ENCODE measurements at places on chromosomes 4 and X.
A peak's percentile ranks its signal among the peaks of the same experiment; 100 is the strongest.

DNA sequence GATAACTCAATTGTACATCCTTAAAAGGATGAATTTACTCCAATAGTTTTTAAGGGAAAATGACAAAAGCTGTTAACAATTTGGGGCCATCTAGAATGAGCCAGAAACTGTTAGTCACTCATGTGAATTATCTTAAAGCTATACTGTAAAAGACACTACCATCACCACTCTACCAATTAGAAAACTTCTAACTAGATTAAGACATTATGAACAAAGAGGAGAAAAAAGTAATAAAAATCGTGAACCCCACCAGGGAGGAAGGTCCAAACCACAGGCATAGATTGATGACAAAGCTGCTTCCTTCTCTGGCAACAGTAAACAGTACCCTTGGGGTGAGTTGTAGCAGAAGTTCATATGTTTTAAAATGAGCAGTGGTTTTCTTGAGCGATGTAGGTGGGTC, 106.1 kb downstream of the PDGFC start:
- no peak for DNase-seq

GRCh38 chr4:173516621-173517524, 13.2 kb downstream of the HAND2 start:
- DNase-seq: no peak

DNA sequence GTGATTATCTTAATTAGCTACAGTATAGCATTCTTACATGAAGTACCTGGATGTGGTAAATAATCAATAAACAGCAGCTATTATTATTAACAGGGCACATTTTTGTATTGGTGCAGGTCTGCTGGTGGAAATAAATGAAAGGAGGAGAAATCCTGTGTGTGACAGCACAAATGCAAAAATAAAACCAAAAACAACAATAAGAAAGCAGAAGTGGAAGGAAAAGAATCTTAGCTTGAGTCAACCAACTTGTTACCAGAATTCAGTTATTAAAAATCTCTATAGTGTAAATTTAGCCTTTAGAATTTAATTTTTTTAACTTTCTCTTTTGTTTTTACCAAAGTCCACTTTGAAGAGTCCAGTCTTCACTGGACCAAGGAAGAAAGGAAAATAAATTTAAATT, 63.1 kb upstream of the LSM6 start:
- DNase-seq: no peak

- no peak for DNase-seq
These were observed 63.4 kb downstream of the F11 start for GRCh38 chr4:186329372-186329771.

- peak; percentile 40 for DNase-seq
These were observed 14.5 kb upstream of the FGG start for GRCh38 chr4:154626793-154627484.

GRCh38 chrX:78029663-78030062, 60.2 kb upstream of the PGAM4 start:
- DNase-seq: peak; percentile 2

GRCh38 chrX:39361736-39362135, 560.5 kb downstream of the MID1IP1 start:
- no peak for DNase-seq

DNA sequence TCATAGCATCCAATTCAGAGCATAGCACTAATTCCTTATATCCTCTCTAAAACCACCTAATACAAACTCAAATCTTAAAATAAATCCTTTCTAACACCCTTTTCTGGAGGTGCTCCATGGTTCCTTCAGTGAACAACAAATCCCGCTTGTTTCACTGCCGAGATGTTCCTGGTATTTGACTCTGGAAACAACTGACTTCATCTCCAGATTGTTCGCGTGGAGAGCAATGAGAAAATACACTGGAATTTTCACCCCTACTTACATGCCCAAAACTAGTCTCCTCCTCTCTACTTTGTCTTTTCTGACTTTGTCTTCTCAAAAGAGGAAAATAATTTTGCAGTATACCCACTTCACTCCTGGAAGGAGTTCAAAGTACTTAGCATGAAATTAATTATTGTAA, 129.0 kb downstream of the PLS3 start:
- DNase-seq: no peak

GRCh38 chr4:155143512-155143911, 64.9 kb upstream of the NPY2R start:
- DNase-seq: no peak

DNA sequence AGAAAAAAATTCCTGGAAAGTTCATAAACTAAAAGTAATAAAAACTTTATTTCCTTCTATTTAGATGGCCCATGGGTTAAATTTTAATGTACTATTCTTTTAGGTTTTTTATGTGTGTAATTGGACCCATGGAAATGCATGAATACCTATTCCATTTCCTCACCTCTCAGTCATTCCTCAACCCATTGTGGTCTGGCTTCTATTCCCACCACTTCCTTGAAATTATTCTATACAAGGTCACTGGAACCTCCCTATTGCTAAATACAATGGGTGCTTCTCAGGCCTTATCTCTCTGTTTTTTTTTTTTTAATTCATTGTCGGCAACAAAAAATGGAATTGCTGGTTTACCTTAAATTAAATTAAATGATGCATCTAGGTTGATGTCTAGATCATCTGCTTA, 17.2 kb downstream of the SLC39A8 start:
- peak; percentile 85 for DNase-seq

- DNase-seq: no peak
These were observed 23.8 kb upstream of the CXorf38 start for GRCh38 chrX:40671126-40671525.

DNA sequence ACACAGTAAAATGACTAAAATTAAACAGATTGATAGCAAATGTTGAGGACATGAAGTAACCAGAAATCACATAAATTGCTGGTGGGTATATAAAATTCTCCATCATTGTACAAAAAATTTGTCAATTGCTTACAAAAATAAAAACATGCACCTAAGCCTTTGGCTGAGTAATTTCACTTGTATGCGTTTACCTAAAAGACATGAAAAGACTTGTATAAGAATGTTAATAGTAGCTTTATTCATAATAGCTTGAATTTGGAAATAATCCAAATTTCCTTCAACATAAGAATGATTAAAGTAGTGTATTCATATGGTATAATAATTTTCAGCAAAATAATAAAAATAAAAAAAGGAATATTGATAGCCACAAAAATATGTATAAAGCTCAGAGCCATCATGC, 37.7 kb downstream of the PDHA2 start:
- DNase-seq: no peak

DNA sequence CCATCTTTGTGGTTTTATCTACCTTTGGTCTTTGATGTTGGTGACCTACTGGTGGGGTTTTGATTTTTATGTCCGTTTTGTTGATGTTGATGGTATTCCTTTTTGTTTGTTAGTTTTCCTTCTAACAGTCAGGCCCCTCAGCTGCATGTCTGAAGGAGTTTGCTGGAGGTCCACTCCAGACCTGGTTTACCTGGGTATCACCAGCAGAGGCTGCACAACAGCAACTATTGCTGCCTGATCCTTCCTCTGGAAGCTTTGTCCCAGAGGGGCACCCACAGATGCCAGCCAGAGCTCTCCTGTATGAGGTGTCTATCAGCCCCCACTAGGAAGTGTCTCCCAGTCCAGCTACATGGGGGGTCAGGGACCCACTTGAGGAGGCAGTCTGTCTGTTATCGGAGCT, 199.3 kb upstream of the WDFY3 start:
- DNase-seq: no peak

DNA sequence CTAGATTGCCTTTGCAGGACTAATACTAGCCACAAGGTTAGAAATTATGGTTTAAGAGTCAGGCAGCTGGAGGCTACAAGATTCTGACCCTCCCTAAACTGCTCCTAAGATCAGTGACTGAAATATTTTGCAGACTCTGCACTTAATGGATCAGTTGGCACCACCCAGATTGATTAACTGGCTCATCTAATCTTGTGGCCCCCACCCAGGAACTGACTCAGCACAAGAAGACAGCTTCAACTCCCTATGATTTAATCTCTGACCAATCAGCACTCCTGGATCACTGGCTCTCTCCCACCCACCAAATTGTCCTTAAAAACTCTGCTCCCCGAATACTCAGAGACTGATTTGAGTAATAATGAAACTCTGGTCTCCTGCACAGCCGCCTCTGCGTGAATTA, 145.4 kb upstream of the LCORL start:
- no peak for DNase-seq

DNA sequence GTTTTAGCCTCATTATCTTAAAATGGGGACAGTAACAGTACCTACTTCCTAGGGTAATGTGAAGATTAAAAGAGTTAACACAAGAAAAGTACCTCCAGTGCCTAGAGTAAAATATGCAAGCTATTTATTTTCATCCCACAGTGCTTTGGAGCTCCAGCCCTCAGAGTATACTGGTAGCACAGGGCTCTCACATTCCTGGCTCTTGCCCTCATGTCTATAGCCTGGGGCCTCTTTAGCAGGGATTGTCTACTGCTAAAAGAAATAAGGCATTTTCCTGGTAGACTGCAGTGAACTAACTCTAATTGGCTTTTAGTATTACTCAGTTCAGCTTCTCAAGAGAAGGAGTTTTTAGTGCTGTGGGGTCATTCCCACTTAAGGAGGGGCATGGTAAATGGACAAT, 60.8 kb downstream of the RRAGB start:
- DNase-seq: peak; percentile 36

DNA sequence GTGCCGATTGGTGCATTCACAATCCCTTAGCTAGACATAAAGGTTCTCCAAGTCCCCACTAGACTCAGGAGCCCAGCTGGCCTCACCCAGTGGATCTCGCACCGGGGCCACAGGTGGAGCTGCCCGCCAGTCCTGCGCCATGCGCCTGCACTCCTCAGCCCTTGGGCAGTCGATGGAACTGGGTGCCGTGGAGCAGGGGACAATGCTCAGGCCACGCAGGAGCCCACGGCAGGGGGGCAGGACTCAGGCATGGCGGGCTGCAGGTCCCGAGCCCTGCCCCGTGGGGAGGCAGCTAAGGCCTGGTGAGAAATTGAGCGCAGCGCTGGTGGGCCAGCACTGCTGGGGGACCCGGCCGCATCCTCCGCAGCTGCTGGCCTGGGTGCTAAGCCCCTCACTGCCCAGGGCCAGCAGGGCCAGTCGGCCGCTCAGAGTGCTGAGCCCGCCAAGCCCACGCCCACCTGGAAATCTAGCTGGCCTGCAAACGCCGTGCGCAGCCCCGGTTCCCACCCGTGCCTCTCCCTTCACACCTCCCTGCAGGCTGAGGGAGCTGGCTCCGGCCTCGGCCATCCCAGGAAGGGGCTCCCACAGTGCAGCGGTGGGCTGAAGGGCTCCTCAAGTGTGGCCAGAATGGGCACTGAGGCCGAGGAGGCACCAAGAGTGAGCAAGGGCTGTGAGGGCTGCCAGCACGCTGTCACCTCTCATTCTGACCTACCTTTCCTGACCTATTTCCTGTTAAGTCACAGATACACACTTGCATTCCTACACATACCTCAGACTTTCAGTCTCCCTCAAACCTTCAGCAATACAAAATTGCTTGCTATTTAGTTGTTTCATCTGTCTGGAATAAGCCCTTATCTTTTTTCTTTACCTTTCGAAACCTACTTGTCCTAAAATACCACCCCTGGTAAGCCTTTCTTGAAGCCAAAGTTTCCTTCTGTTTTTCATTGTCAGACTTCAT, 20.7 kb downstream of the UBE2K start:
- no peak for DNase-seq

GRCh38 chr4:185889585-185889984, 77.6 kb upstream of the SORBS2 start:
- DNase-seq: no peak

- peak; percentile 70 for DNase-seq
These were observed 100.8 kb downstream of the SPIN4 start for GRCh38 chrX:63250253-63250868.

DNA sequence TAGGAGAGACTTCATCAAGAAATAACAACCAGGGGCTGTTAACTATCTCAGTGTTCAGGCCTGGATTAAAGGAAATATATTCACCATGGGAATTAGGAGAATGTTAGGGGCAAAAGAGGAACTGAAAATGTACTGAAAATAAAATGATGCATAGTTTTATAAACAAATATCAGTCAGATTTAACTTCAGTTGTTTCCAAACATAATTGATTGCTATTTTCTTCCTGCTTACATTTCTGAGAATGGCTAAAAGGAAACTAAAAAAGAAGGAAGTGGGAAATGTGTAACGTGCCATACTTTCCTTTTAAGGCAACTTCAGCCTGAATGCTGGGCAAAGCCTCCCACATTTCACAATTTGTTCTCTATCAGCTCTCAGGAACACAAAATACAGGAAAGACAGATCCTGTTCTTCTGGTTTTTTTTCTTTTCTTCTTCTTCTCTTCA, 178.1 kb downstream of the MAML3 start:
- peak; percentile 67 for DNase-seq

GRCh38 chr4:120830204-120830603, 92.3 kb downstream of the PRDM5 start:
- DNase-seq: no peak

- DNase-seq: no peak
These were observed 3.0 kb downstream of the PLP2 start for GRCh38 chrX:49174723-49175122.

DNA sequence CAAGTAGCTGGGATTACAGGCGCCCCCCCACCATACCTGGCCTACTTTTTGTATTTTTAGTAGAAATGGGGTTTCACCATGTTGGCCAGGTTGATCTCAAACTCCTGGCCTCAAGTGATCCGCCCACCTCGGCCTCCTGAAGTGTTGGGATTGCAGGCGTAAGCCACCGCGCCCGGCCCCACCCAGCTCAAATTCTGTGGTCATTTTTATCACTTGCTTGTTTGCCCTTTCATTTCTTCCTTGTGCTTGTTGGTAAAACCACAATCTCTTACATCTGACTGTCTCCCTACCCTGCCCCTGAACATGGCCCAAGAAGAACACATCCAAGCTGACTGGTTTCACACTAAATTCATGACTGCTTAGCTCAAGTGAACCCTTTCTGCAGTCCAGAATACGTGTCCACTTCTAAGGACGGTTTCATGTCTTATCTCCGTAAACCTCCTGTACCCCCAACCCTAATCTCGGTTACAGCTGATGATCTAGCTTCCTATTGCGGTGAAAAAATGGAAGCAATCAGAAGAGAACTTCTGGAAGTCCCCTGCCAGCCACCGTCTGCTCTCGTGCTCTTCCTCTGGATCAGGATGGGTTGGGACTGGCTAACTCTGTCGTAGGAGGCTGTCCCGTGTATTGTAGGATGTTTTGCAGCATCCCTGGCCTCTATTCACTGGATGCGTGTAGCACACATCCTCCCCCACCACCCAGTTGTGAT, 5.4 kb upstream of the RS1 start:
- no peak for DNase-seq

GRCh38 chr4:83335701-83336100, 1.1 kb upstream of the HPSE start:
- no peak for DNase-seq

- peak; percentile 76 for DNase-seq
These were observed 2649.3 kb downstream of the PCDH7 start for GRCh38 chr4:33369446-33369845.

DNA sequence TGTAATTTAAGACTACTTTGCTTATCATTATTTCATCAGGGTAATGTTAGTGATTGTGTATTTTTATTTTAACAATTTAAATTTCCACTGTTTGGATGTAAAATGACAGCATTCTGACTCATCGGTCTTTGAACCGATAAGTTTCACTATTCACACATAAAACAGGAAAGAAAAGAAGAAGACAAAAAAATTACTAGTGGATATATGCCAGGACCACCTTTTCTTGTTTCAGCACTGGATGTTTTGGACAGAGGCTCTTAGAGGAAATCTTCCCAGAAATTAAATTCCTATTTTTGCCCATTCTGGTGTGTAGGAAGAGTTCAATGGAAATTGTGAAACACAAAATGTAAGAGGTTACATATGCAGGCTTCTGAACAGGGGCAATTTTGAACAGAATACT, 57.4 kb downstream of the VEGFC start:
- peak; percentile 3 for DNase-seq

GRCh38 chr4:62543002-62543401, 1342.9 kb downstream of the ADGRL3 start:
- DNase-seq: no peak

GRCh38 chrX:37912304-37912703, 64.9 kb upstream of the DYNLT3 start:
- peak; percentile 41 for DNase-seq

Measured in renal cortical epithelial cell (primary cell).